Lung (tissue), 17 donors: ENCODE measurements at places on chromosomes 7 and 10.

GRCh38 chr10:46232084-46232483 lies 54.7 kb upstream of the ANTXRL start:
- no peak overlapping the region for H3K27ac ChIP-seq
- no peak overlapping the region for H3K4me3 ChIP-seq
- no peaks in the 10 kb centered on the region for H3K36me3 ChIP-seq
- no peaks in the 10 kb centered on the region for H3K27me3 ChIP-seq
- DNase-seq, result no peak

- no peaks in the 10 kb centered on the region for H3K27me3 ChIP-seq
- no peak for DNase-seq
- no peak overlapping the region for H3K27ac ChIP-seq
Measured at GRCh38 chr10:69957241-69957885, 95.3 kb upstream of the MACROH2A2 start.

- no peaks in the 10 kb centered on the region for H3K36me3 ChIP-seq
- DNase-seq, result no peak
- peaks cover 7% of the 10 kb centered on the region for H3K4me1 ChIP-seq
- no peak overlapping the region for H3K27ac ChIP-seq
Measured at GRCh38 chr10:34748767-34749166, 66.3 kb downstream of the PARD3 start.

DNA sequence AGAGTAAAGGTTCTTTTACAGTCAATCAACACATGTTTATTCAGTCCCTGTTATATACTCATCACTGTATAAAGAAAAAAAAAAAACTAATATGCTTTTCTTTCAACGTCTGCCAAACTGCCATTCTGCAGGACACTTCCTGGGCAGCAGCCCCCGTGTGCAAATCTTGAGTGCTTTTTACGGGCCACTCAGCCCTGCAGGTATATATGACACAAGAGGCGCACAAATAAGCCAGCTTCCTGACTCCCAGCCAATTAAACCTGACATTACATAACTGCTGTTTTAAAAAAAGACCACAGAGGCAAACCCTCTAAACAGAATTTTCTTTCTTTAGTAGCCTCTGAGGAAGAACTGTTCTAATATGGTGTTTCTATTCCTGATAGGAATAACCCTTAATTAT lies 263.0 kb upstream of the NEBL start:
- peak; percentile 68 for DNase-seq
- no peak overlapping the region for H3K4me3 ChIP-seq
- no peaks in the 10 kb centered on the region for H3K4me1 ChIP-seq
- no peak overlapping the region for H3K27ac ChIP-seq

GRCh38 chr10:113097036-113097435 lies 147.0 kb downstream of the TCF7L2 start:
- peaks cover 11% of the 10 kb centered on the region for H3K36me3 ChIP-seq
- DNase-seq, result no peak
- H3K27ac ChIP-seq, result peak overlapping the region; percentile 0

DNA sequence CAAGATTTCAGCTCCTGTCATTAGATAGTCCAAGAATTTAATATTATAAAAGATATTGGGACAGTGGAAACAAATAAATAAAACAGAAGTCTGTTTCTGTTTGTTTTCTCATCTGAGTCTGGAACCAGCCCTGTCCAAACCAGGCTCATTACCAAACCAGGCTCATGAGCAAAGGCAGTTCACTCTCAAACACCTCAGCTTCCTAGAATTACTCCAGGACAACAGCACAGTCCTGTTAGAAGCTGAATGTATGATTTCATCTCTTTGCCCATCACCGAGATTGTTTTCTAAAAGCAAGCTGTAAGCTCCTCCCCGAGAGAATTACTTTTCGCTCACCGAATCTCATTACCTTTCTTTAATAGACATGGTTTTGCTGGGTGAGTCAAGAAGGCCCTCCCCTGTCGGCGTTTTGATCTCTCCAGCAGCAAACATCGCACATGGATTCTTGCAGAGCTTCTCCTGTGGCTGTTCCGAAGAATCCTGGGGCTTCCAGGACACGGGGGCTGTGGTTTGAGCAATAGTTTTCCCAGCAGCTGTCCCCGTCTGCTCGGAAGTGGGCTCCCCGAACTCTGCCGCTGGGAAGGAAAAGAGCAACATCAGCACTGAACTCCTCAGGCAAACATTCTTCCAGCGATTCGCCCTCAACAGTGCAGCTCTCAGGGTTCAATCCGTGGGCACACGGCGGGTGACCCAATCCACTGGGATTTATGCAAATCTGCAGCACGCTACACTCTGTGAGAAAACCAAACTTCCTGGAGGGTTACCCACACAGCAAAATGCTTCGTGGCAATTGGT lies 112.5 kb downstream of the SVIL start:
- H3K27ac ChIP-seq, result peak overlapping the region; percentile 34
- no peaks in the 10 kb centered on the region for H3K27me3 ChIP-seq
- H3K36me3 ChIP-seq, result no peaks in the 10 kb centered on the region
- peaks cover 8% of the 10 kb centered on the region for H3K4me1 ChIP-seq

DNA sequence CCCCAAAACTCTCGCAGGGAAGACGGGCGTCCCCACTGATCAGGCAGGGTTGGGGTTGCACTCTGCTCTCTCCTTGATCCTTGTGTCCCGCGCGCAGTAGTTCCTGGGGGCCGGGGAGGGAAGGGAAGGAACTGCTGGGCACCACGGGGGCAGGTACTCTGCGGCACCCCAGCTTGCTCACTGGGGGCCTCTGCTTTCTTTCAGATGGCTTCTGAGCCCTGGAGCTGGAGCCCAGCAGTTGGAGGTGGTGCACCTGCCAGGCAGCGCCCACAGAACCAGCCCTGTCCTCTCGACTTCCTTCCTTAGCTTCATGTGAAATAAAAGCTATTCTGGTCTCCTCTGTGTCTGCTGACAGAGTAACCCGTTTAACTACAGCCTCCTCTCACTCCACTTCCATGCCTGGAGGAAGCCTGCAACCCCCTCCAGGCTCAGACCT lies 12.2 kb downstream of the PLAC9 start:
- no peak overlapping the region for H3K4me3 ChIP-seq
- H3K36me3 ChIP-seq, result peaks cover 9% of the 10 kb centered on the region
- peak overlapping the region; percentile 39 for H3K27ac ChIP-seq
- H3K27me3 ChIP-seq, result no peaks in the 10 kb centered on the region
- DNase-seq, result no peak
- H3K4me1 ChIP-seq, result peaks cover 9% of the 10 kb centered on the region

GRCh38 chr10:29840516-29841276 lies 205.9 kb upstream of the SVIL start:
- H3K36me3 ChIP-seq, result no peaks in the 10 kb centered on the region
- H3K27me3 ChIP-seq, result no peaks in the 10 kb centered on the region
- H3K4me3 ChIP-seq, result no peak overlapping the region
- no peak for DNase-seq
- H3K4me1 ChIP-seq, result no peaks in the 10 kb centered on the region
- peak overlapping the region; percentile 22 for H3K27ac ChIP-seq

- H3K4me1 ChIP-seq, result no peaks in the 10 kb centered on the region
- H3K27ac ChIP-seq, result no peak overlapping the region
- peaks cover 5% of the 10 kb centered on the region for H3K36me3 ChIP-seq
Measured at GRCh38 chr7:129739427-129739826, 127.9 kb downstream of the NRF1 start.
